Anterior cingulate cortex (tissue), 58 donors: ENCODE measurements at places on chromosomes 6 and 20.

- DNase-seq: no peak
These were observed 147.4 kb downstream of the BACH2 start for GRCh38 chr6:90149280-90149679.

- DNase-seq: no peak
These were observed 139.0 kb downstream of the MAP3K4 start for GRCh38 chr6:161130541-161130940.

DNA sequence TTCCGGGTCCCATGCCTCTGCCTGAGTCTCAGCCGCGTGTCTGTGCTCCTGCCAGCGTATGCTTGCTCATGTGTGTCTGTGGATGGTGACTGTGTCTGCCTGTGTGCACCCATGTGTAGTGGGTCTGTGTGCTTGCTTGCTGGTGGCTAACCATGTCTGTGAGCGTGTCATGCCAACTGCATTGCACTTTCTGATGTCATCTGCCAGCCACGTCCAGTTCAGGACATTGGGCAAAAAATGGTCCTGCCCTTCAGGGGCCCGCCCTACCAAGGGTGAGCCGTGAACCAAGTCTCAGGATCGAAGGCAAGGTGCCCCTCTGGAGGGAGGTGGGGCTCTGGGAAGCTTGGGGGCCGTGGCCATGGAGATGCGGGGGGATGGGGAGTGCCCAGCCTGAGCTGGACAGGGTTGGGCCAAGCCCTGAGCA, 9.4 kb upstream of the ZBTB46 start:
- no peak for DNase-seq

- no peak for DNase-seq
These were observed 560.5 kb downstream of the BCKDHB start for GRCh38 chr6:80667006-80667405.

DNA sequence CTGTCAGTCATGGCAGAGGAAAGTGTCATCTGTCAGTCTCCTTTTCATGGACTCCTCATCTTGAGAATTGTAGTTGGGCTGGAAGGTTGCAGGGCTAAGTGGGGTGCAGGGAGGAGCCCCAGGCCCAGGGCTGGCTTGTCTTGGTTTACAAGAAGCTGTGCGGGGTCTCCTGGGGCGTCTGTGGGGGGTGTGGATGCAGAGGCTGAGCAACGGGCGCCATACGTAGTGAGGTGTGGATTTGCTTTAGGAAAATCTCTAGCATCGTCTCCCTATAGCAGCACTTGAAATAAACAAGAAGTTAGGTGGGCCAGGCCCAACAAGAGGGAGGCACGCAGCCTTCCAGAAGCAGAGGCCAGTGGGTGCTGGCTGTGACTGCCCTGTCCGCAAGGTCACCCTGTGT, 1.8 kb upstream of the SLC17A9 start:
- no peak for DNase-seq

DNA sequence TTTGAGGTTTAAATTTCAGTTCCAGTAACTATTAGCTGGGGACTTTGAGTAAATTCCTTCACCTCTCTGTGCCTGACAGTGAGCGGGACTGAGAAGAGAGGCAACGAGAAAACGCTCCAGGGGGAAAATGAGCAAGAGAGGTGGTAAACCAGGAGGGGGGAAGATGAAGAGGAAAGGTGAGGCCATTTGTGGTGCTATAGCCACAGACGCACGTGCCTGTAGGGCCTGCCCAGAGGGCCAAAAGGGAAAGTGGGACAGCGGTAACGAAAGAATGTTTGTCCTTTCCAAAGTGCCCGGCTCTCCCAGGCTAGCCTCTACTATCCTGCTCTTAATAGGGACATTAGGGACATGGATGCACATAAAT, 99.2 kb downstream of the BMP7 start:
- no peak for DNase-seq

DNA sequence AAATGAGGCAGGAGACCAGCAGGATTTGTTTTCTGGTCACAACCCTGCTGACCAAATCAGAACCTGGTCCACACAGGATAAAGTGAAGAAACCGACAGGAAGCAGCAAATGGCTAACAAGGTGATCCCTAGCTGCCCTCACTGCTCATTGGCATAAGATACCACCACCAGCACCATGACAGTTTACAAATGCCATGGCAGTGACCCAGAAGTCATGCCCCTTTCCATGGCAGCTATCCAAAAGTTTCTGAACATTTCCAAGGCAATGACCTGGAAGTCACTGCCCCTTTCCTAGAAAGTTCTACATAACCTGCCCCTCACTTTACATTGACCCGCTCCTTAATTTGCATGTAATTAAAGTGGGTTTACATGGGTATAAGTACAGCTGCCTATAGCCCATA, 185.2 kb downstream of the QKI start:
- DNase-seq: no peak

DNA sequence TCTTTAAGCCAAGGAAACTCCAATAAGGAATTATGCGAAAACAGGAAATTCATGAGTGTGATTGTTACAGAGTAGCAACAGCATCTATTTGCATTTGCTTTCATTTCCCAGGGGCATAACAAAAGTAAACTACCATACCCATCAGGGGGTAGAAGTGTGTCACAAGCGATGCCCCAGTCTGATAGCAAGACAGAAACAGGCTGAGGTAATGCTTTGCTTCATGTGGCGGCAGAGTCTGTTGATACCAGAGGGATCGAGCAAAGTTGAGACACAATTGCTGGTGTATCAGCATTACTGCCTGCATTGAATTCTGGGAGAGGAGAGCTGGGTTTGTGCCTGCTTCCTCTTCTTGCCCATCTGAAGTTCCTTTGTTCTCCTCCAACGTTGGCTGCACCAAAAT, 51.2 kb upstream of the LYRM2 start:
- DNase-seq: peak; percentile 35

- DNase-seq: no peak
These were observed 977.0 kb downstream of the TFAP2A start for GRCh38 chr6:9437836-9438235.

DNA sequence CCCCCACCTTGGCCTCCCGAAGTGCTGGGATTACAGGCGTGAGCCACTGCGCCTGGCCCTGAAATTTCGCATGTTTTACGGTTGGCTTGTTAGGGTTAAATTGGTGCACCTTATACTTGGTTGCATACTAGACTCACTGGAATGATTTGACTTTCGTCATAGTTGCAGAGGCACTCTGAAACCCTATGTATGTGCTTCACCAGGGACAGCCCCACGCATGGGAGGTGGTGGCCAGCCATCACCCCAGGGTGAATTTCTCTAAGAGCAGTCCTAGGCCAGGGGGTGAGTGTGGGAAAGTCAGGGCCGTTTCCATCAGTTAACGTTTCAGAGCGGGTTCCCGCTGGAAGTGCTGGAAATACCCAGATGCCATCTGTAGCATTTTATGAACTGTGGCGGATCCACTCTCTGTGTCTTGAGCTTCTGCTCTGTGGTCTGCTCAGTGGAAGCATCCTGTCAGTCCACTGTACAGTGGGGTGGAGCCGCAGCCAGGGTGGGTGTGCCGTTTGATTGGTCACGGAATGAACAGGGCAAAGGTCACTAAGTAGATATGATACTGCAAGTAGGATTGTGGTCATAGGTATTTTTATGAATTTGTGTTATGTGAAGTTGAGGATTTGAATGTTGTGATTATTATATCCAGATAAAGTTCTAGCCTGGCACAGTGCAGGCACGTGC, 13.2 kb downstream of the DNAJC5 start:
- no peak for DNase-seq

- DNase-seq: no peak
These were observed 32.5 kb upstream of the ASCC3 start for GRCh38 chr6:100913400-100914276.

DNA sequence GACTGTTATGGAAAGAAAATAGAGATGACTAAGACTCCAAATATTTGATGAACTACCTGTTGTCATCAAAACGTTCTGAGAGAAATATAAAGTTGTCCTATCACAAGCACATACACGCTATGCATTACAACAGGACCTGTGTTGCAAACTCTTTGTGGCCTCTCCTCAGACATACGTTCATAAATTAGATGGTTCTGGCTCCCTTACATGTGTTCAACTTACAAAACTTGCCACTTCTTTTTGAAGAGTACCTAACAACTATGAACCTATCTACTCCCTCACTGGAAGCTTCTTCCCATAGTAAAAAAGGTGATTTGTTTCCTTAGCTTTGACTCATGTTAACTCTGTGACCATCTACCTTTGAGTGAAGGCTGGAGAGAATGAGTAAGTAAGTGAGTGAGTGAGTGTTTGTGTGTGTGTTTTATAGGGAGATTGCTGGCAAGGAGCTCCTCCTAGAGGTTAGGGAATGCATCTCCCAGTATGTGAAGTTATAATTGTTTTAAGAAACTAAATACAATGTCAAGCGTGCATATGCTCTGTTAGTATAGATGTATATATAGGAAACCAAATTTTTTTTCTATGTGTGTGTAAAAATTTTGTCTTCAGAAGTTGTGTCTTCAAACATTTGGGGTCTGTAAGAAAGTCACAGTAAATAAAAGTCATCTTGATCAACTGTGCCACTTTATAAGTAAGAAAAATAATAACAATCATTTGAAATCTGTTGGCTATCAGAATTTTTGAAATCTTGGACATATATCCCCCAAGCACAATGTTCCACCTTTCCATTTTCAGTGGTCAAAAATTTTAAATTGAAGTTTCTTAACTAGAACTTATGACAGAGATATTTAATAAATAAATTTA, 1211.1 kb upstream of the GJE1 start:
- no peak for DNase-seq

DNA sequence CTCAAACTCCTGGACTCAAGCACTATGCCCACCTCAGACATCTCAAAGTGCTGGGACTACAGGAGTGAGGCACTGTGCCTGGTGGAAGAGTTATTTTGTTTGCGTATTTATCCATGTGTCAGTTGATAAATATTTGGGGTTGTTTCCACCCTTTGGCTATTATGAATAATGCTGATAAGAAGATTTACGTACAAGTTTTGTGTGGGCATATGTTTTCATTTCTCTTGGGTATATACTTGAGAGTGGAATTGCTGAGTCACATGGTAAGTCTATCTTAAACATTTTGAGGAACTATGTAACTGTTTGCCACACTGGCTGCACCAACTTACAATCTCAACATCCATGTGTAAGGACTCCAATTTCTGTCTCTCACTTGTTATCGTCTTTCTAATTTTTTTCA, 200.3 kb downstream of the RNGTT start:
- DNase-seq: no peak

- DNase-seq: no peak
These were observed 199.1 kb downstream of the CENPW start for GRCh38 chr6:126539022-126539421.

DNA sequence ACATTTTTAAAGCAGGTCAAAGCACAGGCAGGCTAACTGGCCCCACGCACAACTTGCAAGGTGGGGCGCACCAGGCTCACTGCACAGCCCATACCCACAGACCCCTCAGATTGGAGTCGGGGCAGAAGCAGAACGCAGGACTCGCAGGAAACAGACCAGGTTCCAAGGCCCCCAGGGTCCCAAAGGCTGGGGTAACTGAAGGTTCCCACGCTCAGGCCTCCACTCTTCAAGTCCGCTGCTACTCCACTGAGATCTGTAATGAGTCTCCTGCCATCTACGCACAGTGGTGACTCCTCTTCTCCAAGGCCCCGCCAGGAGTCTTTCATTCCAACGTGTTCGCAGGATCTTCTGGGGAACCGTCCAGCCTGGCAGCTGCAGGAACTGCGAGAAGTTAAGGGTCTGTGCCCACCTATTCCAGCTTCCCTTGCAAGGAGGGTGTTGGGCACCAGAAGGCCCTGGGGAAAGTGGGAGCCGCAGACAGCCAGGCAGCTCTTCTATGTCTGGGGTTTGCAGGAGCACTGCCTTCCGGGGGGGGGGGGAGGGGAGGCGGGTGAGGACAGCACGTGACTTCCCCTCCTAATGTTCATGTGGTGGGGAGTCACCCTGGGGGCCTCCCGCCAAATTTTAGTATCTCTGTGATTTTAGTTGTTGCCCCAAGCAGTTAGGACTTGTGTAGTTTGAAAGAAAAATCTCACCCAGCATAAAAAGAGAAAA, 2.0 kb upstream of the TAF4 start:
- DNase-seq: no peak

DNA sequence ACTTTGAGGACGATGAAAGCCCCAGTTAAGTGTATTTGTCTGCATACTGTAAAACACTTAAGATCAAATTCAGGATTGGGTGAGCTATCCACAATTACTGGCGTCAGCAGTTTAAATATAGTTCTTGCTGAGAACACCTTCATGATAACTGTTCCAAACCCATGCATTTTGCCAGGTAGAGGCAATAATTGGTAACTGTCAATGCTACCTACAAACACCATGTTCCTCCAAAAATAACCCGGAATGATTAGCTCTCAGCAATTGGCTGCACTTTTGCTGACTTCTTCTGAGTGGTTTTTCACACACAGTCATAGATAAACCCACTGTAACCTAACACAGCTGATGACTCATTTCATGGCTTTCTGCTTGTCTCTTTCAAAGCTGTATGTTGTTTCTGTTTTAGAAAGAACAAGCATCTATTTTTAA, 1358.6 kb upstream of the GJE1 start:
- DNase-seq: no peak

DNA sequence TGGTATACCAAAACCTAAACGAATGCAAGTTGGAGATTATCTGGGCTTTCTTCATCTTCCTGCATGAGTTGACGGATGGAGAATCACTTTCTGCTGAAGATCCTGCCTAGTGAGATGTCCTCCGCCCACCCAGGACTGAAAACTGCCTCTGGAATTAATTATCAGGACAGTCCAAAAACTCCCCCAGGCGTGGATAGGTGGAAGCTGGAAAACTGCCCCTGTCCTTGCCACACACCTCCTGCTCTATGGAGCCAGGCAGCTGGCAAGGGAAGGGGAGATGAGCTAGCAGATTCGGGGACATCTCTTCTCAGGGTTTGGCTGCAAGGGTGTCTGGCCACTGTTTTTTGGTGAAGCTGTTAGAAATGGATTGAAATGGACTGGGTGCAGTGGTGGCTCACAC, 89.3 kb upstream of the ZNFX1 start:
- DNase-seq: no peak

DNA sequence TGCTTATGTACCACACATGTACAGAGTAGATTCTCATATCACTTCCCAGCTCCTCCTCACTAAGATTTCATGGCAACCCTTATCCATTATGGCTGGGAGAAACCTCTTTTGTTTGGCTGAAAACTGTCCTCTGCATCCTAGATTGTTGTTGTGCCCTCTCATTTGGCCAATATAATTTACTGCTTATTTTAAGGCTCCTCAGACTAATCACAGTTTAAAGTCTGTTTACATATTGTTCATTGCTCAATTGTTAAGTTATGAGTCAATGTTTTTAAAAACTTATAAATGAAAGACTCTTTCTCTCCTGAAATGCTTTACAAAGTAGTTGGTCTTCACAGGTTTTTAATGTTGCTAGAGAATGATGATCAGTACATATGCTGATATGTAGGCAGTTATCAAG, 57.3 kb downstream of the FAM83B start:
- no peak for DNase-seq

DNA sequence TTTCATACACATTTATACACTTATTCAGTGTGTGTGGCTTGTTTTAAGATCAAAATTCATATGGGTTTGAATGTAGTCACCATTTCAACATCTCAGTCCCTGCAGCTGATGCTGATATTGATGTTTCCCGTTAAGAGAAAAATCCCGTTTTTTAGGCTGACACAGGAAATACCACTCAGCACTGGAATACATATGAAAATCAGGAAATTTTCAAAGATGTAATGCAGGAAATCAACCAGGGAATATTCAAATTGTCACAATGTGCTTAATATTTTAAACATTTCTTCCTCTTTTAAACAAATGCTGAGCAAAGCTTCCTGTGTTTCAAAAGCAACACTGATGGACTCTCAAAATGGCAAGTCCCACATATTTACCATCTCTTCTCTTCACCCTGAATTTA, 94.5 kb upstream of the MARCKS start:
- no peak for DNase-seq
